Activated CD4-positive, alpha-beta T cell treated with anti-CD3 and anti-CD28 coated beads, Interleukin-2, amount 50 U/mL, for 1 hour (primary cell): ENCODE measurements at places on chromosomes 1 and 21.

- DNase-seq = no peak
Measured at GRCh38 chr1:8027748-8028570, 1.9 kb upstream of the ERRFI1 start.

GRCh38 chr1:186812570-186812969 is 16.2 kb upstream of the PLA2G4A start:
- DNase-seq = no peak

- peak; percentile 17 for DNase-seq
Measured at GRCh38 chr1:28249013-28249865, 10.1 kb upstream of the SESN2 start.

DNA sequence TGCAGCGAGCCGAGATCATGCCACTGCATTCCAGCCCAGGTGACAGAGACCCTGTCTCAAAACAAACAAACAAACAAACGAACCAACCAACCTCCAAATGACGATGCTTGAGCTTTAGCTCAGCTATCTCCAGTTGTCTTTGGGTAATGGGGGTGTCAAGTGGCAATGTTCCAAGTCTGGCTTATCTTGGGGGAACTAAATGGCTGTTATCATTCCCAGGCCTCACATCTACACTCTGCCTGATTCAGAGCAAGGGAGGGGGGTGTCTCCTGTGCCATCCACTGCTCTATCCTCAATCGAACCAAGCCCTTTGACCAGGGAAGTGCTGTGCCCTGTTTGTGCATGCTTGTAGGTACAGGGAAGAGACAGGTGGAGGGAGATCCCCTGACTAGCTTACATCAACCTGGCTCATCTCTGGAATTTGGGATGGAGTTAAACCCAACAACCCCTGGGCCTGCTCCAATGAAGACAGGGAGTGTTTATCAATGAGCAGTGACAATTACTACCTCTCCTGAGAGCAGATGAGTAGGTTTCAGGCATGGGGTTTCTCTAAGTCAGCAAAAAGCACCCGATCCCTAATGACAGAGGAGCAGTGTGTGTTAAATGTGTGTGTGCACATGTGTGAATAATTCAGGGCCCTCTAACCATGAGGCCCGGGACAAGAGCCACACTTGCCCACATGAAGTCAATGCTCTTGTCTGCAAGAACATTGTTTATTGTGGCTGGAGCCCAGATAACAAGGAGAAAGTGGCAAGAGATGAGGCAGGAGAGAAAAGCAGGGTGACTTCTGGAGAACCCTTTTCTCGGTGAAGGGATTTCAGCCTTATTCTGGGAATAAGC is 20.3 kb upstream of the IL6R start:
- DNase-seq = no peak

DNA sequence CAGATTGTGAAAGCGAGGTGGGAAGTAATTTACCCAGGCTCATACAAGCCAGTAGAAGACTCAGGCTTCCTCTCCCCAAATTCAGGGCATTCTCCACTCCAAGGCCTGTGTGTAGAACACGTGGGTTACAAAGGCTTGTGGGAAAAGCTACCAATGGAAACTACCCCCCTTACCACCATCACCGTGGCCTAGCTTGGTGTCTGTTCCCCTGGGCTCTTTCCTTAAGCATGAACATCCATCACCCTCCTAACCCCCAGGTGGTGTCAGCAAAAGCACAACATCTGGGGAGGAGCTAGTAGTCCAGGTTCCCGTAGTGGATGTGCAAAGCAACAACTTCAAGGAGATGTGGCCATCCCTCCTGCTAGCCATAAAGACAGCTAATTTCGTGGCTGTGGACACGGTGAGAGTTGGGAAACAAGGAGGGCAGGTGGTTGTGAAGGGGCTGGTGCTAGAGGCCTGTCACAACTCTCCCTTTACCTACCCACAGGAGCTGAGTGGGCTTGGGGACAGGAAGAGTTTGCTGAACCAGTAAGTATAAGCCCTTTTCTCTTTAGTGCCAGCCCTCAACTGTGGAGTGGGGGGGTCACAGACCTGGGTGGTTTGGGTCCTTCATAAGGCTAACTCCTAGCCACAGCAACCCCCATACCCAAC is 701 bp upstream of the MUTYH start:
- DNase-seq = no peak

GRCh38 chr1:108141621-108142020 is 58.5 kb downstream of the SLC25A24 start:
- DNase-seq = no peak

GRCh38 chr1:93588206-93588605 is 93.4 kb downstream of the BCAR3 start:
- DNase-seq = no peak

GRCh38 chr1:66533804-66534740 is at the start of gene SGIP1:
Gene SGIP1 (plus strand): TSS chr1:66534153. CDS start chr1:66534359, 206 bp downstream.
- no peak for DNase-seq

DNA sequence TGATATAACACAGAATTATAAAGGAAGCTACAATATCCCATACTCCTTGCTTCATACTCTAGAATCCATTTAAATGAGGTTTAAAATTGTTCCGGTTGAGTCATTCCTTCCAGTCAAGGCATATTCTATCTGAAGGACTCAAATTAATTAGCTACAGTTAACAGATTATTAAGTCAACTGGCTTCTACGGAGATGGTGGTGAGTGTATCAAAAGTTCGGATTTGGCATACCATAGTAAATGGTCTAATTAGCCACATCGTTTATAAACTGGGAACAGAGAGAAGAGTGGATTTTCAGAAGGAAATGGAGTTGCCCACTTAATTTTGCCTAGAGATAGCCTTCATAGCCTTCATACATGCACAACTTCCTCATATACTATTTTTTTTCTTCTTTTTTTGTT is 1095.3 kb downstream of the TTLL7 start:
- DNase-seq = no peak

GRCh38 chr1:9871021-9871420 is 39.0 kb downstream of the CTNNBIP1 start:
- DNase-seq = no peak

GRCh38 chr1:41347276-41347675 is 14.0 kb upstream of the FOXO6 start:
- no peak for DNase-seq

DNA sequence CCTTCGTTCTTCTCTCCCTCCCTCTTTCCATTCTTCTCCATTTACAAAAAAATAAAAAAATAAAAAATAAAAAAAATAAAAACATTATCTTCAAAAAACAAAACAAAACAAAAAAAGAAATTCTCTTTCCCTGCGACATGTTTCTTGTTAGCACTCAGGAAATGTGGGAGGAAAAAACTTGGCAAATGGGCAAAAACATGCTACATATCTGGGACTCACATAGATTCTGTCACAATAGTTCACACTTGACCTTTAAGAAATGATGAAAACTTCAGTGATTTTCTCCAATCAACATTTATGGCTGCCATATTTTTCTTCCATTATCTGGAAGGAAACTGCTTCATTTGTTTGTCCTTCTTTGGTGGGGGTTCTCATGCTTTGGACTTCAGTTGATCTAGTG is 109.3 kb downstream of the PRKAB2 start:
- no peak for DNase-seq

- DNase-seq = no peak
Measured at GRCh38 chr1:14845851-14846250, 247.4 kb downstream of the KAZN start.

- DNase-seq = no peak
Measured at GRCh38 chr1:110227774-110228173, 17.7 kb downstream of the KCNC4 start.

GRCh38 chr1:31675756-31676155 is 28.1 kb downstream of the COL16A1 start:
- no peak for DNase-seq

- no peak for DNase-seq
Measured at GRCh38 chr1:117825414-117825813, 104.0 kb downstream of the GDAP2 start.

GRCh38 chr1:20119347-20119746 is at the start of gene PLA2G2D:
Gene PLA2G2D (minus strand): TSS chr1:20119536. CDS start chr1:20119498, 38 bp downstream.
- no peak for DNase-seq

GRCh38 chr1:82844911-82845827 is 1044.4 kb downstream of the ADGRL2 start:
- DNase-seq = no peak

DNA sequence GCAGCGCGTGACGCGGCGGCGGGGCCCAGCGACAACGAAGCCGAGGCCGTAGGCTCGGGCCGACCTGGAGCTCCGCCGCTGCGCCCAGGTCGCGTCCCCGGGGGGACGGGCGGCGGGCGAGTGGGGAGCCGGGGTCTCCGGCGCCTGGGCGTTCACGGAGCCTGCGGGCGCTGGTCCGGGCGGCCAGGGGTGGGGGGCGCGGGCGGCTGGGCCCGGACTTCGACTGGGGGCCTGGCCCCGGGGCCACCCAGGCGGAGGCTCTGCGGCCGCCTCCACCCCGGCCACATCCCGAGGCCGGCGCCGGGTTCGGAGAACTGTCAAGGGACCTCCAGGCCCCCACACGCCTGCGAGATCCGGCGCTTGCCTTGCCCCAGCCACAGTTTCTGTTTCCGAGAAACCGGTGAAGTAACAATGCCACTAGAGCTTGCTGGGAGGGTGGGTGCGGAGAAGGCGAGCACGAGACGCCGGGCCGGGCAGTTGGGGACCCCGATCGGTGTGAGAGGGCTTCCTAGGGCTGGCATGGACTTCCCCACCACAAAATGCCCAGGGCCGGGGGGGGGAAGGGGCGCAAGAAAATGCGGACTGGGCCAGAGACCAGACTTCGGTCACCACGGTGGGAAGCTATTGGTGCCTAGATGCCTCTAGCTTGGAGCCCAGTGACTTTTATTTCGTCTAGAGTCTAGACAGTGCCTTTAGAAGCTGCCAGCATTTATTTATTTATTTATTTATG is 501 bp downstream of the FBXO6 start:
- peak; percentile 25 for DNase-seq

GRCh38 chr1:53681977-53682685 is 56.8 kb downstream of the GLIS1 start:
- DNase-seq = peak; percentile 14

GRCh38 chr1:231072041-231072440 is 32.0 kb upstream of the FAM89A start:
- DNase-seq = no peak

- no peak for DNase-seq
Measured at GRCh38 chr1:180415985-180416633, 86.3 kb downstream of the ACBD6 start.

- no peak for DNase-seq
Measured at GRCh38 chr1:29324771-29325351, 88.5 kb downstream of the PTPRU start.

DNA sequence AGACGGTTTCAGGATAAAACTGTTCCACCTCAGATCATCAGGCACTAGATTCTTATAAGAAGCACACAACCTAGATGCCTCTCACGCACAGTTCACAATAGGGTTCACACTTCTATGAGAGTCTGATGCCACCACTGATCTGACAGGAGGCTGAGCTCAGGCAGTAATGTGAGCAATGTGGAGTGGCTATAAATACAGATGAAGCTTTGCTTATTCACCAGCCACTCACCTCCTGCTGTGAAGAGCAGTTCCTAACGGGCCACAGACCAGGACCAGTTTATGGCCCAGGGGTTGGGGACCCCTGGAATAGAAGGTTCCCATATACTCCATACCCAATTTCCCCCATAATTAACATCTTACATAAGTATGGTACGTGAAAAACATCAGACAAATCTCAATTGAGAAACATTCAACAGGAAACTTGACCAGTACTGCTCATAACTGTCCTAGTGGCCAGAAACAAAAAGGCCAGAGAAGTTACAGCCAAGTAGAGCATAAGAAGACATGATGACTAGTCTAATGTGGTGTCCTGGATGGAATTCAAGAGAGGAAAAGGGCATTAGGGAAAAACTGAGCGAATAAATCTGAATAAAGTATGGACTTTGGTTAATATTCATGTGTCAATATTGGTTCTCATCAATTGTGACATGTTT is 24.7 kb upstream of the IGSF5 start:
- no peak for DNase-seq

DNA sequence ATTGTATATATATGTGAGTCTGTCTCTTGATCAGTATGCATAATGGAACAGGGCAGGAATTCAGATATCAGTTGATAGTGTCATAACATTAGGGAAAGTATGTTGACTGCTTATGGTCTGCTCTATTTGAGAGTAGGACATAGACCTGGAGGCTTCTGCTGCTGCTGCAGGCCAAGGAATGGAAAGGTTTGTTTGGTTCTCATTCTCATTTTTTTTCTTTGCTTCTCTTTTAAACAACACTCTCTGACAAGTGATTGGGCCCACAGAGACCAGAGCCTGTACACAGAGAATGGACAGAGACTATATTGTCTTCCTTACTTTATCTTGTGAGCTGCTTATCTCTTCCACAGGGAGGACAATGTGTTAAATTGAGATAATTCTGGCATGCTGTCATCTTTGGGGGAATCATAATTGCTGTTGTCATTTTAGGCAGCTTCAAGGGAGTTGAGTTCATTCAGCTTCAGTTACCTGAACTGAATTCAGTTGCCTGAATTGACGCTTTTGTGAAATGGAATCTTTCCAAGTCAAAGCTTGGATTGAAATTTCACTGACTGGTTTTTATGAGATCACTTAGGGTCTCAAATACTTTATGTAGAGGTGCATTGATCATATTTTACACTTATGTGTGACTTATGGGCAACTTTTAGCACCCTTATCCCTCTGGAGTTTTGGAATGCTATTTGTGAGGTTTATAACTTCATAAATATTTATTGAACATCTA is 16.9 kb downstream of the CAP1 start:
- no peak for DNase-seq

DNA sequence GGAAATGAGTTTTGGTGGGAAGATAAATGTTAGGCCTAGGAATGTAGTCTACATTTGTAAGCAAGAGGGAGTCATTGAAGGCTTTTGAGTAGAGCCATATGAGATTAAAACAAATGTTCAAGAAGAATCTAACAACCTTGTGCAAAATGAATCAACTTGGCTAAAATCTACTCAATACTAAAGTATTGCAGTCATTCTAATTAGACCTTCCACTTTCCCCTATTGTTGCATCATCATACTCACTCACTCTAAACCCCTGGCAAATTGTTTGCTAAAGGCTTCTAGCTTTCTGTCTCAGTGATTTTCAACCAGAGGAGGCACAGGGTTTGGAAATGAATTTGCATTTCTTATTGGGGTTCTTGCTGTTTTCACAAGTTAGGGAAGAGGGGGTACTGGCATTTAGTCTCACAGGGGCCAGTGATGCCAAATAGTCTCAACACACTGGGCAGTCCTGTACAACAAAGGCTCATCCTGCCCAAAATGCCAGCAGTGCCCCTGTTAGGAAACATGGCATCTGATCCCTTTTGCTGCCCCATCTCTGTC is 85.3 kb downstream of the SEC16B start:
- DNase-seq = no peak

GRCh38 chr1:22753481-22753971 is 42.9 kb downstream of the EPHB2 start:
- DNase-seq = no peak

DNA sequence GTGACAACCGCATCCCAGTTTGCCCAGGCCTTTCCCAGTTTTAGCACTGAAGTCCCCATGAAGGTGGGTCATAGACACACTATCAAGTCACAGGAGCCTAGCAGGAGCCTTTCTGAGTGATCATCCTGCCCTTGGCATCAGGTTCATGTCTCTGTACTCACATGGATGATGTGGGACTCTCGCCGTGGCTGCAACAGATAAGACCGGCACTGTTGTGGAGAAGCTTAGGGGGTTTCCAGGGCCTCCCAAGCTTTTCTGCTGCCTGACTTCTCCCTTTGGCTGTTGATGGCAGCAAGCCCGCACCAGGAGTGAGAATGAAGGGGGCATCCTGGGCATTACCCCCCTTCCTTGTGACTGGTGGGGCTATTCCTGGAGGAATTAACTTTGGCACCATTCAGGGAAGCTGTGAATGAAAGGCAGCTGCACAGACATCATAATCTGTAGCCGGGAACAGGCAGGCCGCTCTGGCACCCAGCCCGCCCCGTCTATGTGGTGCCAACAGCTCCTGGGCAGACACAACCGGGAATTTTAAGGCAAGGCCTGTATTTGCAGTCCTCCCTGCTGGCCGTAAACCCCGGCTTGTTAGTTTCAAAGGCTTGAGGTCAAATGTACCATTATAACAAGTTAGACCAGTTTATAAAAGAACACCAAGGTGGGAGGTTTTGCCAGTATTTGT is 148.6 kb downstream of the HUNK start:
- no peak for DNase-seq
